ENCODE measurements at places on chromosomes 3 and 15. TPM values are rescaled to one million over a fixed set of nuclear protein-coding genes. Genes with fewer than 3 reads are reported as not detected.

DNA sequence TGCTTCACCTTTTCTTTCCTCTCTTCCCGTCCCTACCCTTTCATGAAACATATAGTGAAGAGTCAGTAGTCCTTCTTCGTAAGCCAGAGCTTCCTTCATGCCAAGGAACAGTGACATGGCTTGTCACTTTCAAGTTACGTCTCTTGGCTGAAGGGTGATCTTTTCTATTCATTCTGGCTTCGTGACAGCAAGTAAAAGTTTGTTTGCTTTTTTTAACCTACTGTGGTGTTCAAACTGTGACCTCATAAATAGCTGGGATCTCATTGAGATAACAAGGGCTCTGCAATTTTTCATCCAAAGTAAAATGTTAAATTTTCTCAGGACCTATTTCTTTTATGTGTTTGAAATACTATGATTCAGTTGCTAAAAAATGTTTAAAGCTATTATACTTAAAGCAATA is 10.5 kb downstream of the CDIN1 start:
- DNase-seq = no peak

- DNase-seq = no peak
Observed at GRCh38 chr15:73628976-73629797, 4.0 kb downstream of the NPTN start.

GRCh38 chr3:183392186-183393034 is 36.0 kb downstream of the MCF2L2 start:
- DNase-seq = no peak

GRCh38 chr3:40178012-40178594 is 131.4 kb upstream of the EIF1B start:
- no peak for DNase-seq

GRCh38 chr3:99322551-99322950 is 315.8 kb upstream of the COL8A1 start:
- DNase-seq = no peak

GRCh38 chr15:79924379-79924778 is 27.6 kb upstream of the MTHFS start:
- no peak for DNase-seq

DNA sequence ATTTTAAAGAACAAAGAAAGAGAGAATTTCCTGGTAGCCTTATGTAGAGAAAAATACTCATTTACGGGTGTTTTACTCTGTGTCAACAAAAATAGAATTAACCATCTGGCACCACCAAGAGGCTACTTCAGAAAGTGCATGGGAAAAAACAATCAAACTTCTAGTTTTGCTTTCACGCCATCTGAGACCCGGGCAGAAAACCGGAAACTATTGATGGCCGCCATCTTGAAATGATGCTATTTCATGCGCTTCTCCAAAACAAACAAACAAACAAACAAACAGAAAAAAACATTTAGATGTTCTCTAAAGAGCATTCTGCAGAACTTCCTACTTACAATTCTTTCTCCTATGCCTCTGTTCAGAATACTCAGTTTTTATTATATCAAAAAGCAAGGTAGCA is 49.4 kb upstream of the SYNPR start:
- peak; percentile 21 for DNase-seq

The LSG1 gene
- 31.8 TPM for total RNA-seq

- DNase-seq = no peak
Observed at GRCh38 chr3:149501524-149501923, 27.0 kb downstream of the TM4SF4 start.

DNA sequence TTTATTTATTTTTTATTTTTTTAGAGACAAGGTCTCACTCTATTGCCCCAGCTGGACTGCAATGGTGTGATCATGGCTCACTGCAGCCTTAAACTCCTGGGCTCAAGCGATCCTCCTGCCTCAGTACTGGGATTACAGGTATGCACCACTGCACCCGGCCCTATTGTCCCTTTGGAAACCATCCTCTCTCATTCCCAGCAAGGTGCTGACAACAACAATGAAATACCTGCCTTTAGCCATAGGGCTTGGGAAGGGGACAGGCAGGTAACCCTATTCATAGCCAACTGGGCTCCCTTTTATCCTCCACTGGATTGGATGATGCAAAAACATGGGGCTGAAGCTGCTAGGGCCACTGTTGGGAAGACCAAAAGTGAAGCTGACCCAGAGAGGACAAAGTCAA is 43.1 kb downstream of the SCAP start:
- DNase-seq = no peak
